Prostate gland (tissue), 2 donors: ENCODE measurements at places on chromosomes 16 and 17.

DNA sequence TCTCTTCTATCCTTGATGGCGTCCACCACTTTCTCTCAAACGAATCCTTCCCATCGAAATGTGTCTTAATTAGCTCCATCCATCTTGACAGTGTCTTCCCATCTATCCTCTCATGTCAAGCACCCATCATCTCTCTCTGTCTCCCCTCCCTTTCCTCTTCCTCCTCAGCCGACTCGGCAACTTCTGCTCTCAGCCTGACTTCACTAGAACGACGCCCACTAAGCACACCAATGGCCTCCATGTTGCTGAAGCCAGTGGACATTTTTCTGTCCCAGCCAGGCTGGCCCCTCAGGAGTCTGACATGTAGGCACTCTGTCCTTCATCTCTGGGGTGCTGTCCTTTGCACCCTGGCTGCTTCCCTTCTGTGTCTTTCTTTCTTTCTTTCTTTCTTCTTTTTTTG, 2.5 kb upstream of the SPATA20 start:
- DNase-seq = no peak

DNA sequence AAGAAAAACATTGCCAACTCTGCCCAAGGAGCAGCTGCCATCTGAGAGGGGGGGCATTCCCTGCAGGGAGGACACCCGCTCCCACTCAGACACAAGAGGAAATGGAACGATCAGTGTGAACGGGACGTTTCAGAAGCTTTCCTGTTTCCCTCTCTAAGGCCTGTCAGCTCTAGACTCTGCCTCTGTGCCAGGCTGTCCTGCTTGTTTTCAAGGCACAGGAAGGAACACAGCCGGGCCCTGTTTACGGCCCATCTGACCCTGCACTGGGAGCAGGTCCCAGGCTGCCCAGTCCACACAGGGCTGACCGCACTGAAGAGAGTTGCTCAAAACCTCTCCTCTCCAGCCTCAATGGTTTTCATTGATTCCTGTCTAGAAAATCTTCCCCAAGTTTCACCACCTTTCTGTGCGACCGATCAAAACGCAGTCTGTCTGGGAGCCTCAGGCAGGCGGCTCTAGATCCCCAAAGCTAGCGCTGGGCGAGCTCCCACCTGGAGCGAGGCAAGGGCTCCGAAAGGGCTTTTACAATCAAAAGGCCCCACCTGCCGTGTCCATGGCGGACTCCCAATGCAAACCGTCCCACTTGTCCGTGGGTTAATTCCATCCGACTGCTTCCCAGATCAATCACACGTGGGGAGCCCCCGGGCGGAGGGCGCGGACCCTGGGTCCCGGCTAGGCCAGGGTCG, 1.5 kb downstream of the PIEZO1 start:
- peak; percentile 65 for DNase-seq

DNA sequence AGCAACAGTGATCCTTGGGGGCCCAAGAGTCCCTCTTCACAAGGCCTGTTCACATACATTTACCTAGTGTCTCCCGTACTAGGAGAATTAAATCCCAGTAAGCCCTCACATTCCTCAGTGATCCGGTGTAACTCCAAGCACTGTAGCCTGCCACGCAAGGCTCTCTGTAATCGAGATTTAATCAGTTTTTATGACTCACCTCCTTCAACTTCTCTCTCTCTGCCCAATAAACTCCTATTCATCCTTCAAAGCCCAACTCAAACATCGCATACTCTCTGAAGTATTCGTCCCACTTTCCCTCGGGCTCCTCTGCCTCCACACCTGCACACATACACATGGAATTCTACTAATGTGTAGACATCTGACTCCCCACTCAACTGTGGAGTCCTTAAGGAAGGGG, 141.8 kb downstream of the CMIP start:
- no peak for DNase-seq

GRCh38 chr16:70494777-70495176, 28.6 kb downstream of the COG4 start:
- DNase-seq = no peak

DNA sequence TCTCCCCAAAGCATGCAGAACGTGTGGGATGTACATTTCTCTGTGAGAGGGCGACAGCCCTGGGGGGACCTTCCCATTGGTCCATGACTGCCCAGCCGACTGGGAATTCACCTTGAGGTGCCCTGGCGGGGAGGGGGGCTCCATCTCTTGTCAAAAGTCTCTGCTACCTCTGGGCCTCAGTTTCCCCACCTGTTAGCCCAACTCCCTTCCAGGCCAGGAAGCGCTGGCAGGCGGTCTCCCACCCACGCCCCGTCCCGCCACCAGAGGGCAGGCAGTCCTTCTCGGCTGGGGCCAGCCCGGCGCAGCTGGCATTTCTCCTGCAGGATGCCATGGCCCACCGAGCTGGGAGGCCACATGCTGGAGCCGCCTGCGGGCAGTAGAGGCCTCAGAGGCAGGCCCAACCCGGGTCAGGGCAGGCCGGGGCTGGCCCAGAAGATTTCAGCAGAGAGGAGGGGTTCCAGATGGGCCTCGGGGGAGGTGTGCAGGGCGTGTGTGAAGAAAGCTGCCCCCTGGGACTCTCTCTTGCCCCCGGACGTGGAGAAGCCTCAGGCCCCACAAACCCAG, 16.6 kb downstream of the CD7 start:
- DNase-seq = peak; percentile 50

- no peak for DNase-seq
These were observed 301.8 kb downstream of the IRF8 start for GRCh38 chr16:86200722-86201121.

DNA sequence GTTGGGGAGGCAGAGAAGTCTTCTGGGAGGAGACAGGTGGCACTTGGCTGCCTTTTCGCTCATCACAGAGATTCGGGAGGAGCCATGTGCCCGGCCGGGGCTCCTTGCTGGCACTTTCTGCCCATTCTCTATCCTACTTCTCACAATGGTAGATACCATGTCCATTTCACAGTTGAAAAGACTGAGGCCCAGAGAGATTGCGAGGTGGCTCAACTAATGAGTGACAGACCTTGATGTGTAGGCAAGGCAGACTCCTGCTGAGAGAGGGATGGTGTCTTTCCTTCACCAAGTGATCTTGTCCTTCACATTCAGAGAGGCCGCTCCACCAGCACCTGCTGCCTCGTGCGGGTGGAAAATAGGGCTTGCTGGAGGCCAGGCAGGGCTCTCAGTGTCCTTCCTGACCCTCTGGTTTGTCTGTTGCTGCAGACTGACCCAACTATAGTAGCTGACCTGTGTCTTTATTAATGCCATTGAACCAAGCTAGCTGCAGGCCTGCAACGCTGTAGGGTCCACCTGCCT, 42.1 kb downstream of the MPRIP start:
- no peak for DNase-seq

DNA sequence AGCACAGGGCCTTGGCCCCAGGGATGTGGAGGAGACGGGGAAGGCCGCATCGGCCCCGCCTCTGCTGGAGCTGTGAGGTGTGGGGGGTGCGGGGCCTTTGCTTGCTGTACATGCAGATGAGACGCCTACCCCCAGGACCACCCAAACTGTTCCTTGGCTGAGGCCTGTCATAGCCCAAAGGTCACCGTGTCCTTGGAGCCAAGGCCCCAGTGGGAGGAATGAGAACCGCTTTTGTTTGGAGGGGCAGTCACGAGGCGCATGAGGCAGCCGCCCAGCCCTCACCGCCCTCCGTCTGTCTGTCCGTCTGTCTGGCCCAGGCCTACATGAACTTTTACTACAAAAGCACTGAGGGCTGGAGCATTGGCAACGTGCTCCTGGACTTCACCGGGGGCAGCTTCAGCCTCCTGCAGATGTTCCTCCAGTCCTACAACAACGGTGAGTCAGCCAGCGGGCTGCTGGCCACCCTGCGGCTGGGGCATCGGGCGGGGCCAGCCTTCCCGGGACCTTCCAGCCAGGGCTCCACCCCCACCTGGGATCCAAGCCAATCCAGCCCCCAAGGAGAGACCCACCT, 8.8 kb downstream of the TAX1BP3 start:
- peak; percentile 62 for DNase-seq
